ENCODE measurements at places on chromosomes 11 and 22.

- no peak for DNase-seq
- H3K27ac ChIP-seq = no peak overlapping the region
- H3K4me1 ChIP-seq = no peaks in the 10 kb centered on the region
- no peaks in the 10 kb centered on the region for H3K36me3 ChIP-seq
- H3K27me3 ChIP-seq = peaks cover 5% of the 10 kb centered on the region
Measured at GRCh38 chr22:30841273-30841672, 127.3 kb downstream of the MORC2 start.

- peaks cover 10% of the 10 kb centered on the region for H3K36me3 ChIP-seq
- no peak overlapping the region for H3K27ac ChIP-seq
- no peak for DNase-seq
- no peaks in the 10 kb centered on the region for H3K4me1 ChIP-seq
- no peak overlapping the region for H3K4me3 ChIP-seq
Measured at GRCh38 chr11:43819926-43820325, 60.7 kb upstream of the ALKBH3 start.

GRCh38 chr11:1037506-1038055 is 1.1 kb upstream of the MUC6 start:
- no peaks in the 10 kb centered on the region for H3K27me3 ChIP-seq
- H3K27ac ChIP-seq = no peak overlapping the region
- H3K4me3 ChIP-seq = no peak overlapping the region
- no peak for DNase-seq

GRCh38 chr11:121123496-121124069 is 22.5 kb downstream of the TECTA start:
- H3K36me3 ChIP-seq = no peaks in the 10 kb centered on the region
- no peak for DNase-seq

- peaks cover 17% of the 10 kb centered on the region for H3K27me3 ChIP-seq
- no peak for DNase-seq
- H3K4me3 ChIP-seq = no peak overlapping the region
Measured at GRCh38 chr11:125262194-125262829, 97.8 kb downstream of the PKNOX2 start.

- H3K4me3 ChIP-seq = no peak overlapping the region
- no peaks in the 10 kb centered on the region for H3K4me1 ChIP-seq
- no peaks in the 10 kb centered on the region for H3K36me3 ChIP-seq
- no peak overlapping the region for H3K27ac ChIP-seq
- H3K27me3 ChIP-seq = no peaks in the 10 kb centered on the region
Measured at GRCh38 chr11:133163463-133164419, 368.6 kb downstream of the OPCML start.

- H3K27me3 ChIP-seq = no peaks in the 10 kb centered on the region
- no peak overlapping the region for H3K4me3 ChIP-seq
- H3K27ac ChIP-seq = no peak overlapping the region
- H3K4me1 ChIP-seq = peaks cover 11% of the 10 kb centered on the region
- H3K36me3 ChIP-seq = no peaks in the 10 kb centered on the region
Measured at GRCh38 chr22:41405588-41405987, 23.8 kb downstream of the TEF start.

- H3K36me3 ChIP-seq = no peaks in the 10 kb centered on the region
- H3K27ac ChIP-seq = no peak overlapping the region
- H3K4me3 ChIP-seq = no peak overlapping the region
- H3K4me1 ChIP-seq = no peaks in the 10 kb centered on the region
Measured at GRCh38 chr22:45524157-45524556, 21.5 kb downstream of the FBLN1 start.

DNA sequence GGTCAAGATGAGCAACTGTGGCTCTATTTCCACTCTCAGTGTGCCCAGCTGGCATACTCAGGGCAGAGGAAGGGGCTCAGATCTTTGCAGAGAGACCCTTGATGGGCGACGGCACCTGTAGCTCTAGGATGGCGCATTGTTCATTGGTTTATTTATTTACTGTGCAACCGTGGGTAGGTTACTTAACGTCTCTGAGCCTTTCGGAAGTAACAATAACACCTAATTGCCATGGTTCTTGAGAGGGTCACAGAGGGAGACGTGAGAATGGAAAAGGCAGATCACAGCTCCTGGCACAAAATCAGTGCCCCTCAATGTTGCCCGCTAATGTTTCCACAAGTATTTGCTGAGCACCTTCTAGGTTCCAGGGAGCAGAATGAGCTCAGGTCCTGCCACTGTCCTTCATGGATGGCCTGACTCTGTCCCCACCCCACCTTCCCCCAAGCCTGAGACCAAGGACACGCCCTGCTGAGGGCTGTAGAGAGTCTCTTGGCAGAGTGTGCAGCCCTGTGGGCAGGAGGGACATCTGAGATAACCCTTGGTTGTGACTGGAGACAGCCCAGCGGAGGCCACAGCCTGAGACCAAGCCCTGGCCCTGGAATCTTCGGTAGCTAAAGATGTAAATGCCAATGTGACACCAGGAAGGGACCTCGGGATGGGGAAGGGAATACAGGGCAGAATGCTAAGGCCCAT is 780 bp upstream of the ALDH3B2 start:
- H3K27me3 ChIP-seq = peaks cover 6% of the 10 kb centered on the region
- no peak overlapping the region for H3K4me3 ChIP-seq
- no peaks in the 10 kb centered on the region for H3K4me1 ChIP-seq
- no peaks in the 10 kb centered on the region for H3K36me3 ChIP-seq
- no peak for DNase-seq

DNA sequence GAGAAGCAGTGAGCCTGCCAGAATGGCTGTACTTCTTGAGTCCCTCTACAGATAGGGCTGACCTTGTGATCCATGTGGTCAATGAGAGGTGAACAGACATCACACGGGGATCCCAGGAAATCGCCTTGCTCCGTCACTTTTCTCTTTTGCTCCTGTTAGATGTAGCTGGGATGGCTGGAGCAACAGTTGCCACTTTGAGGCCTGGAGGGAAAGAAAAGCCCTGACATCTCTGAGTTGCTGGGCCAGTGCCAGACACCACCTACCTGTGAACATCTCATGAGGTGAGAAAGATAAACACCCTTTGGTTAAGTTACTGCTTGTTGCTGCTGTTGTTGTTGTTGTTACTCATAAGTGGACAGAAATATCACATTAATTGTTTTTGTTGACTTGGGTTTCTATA is 840.3 kb downstream of the TBC1D22A start:
- no peaks in the 10 kb centered on the region for H3K4me1 ChIP-seq
- no peak overlapping the region for H3K27ac ChIP-seq
- H3K27me3 ChIP-seq = peaks cover 11% of the 10 kb centered on the region
- no peak overlapping the region for H3K4me3 ChIP-seq
- no peak for DNase-seq

- H3K4me1 ChIP-seq = no peaks in the 10 kb centered on the region
- no peak overlapping the region for H3K4me3 ChIP-seq
- H3K27me3 ChIP-seq = peaks cover 4% of the 10 kb centered on the region
- no peaks in the 10 kb centered on the region for H3K36me3 ChIP-seq
- H3K27ac ChIP-seq = no peak overlapping the region
- DNase-seq = no peak
Measured at GRCh38 chr11:126570489-126570888, 215.0 kb downstream of the ST3GAL4 start.

- H3K36me3 ChIP-seq = no peaks in the 10 kb centered on the region
- peaks cover 6% of the 10 kb centered on the region for H3K27me3 ChIP-seq
- no peak for DNase-seq
- no peak overlapping the region for H3K4me3 ChIP-seq
- no peak overlapping the region for H3K27ac ChIP-seq
- H3K4me1 ChIP-seq = peaks cover 12% of the 10 kb centered on the region
Measured at GRCh38 chr11:118615976-118616371, 8.6 kb downstream of the PHLDB1 start.

DNA sequence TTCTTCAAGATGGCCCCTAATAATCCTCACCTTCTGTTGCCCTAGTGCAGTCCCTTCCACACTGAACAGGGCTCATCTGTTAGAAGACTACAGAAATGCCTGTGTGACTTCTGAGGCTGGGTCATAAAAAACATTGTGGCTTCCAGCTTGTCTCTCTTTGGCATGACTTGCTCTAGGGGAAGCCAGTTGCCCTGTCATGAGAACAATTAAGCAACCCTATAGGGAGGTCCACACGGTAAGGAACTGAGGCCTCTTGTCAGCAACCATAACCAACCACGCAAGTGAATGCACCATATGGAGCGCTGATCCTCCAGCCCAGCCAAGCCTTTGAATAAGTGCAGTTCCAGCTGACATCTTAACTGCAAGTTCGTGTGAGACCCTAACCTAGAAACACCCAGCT is 2.6 kb downstream of the LIPT2 start:
- H3K4me1 ChIP-seq = peaks cover 12% of the 10 kb centered on the region
- no peaks in the 10 kb centered on the region for H3K27me3 ChIP-seq
- H3K27ac ChIP-seq = no peak overlapping the region

DNA sequence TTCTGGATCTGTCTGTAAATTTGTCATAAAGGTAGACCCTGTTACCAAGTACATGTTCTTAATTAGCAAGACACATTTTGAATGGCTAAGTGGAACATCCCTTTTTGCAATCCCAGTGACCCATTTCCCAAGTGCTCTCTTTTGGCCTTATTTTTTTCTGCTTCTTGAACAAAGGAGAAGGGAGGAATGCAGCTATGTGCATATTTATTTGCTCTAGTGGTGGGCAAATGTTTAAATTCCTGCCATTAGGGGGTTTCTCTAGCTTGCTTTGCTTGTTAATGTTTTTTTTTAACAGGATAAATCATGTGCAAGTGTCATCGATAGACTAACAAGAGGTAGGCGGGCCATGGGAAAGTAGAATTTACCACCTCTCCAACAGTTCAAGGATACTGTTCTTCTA is 135.7 kb downstream of the COMMD9 start:
- H3K27ac ChIP-seq = no peak overlapping the region
- H3K4me3 ChIP-seq = no peak overlapping the region
- no peak for DNase-seq
- H3K4me1 ChIP-seq = no peaks in the 10 kb centered on the region
- no peaks in the 10 kb centered on the region for H3K36me3 ChIP-seq

DNA sequence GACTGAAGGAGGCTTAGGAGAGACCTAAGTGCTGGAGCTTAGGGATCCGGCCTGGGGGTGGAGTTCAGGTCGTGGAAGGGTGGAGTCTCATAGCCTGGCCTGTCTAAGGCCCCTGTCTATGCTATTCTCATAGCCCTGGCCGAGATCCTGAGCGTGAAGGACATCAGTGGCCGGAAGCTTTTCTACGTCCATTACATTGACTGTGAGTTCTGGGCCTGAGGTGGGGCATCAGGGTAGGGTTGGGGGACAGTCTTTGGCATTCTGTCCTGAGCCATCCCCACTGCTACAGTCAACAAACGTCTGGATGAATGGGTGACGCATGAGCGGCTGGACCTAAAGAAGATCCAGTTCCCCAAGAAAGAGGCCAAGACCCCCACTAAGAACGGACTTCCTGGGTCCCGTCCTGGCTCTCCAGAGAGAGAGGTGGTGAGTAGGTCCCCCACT is 603 bp downstream of the KAT5 start:
- peaks cover 52% of the 10 kb centered on the region for H3K36me3 ChIP-seq
- H3K4me3 ChIP-seq = peak overlapping the region; percentile 82
- no peak for DNase-seq
- H3K27ac ChIP-seq = peak overlapping the region; percentile 99

DNA sequence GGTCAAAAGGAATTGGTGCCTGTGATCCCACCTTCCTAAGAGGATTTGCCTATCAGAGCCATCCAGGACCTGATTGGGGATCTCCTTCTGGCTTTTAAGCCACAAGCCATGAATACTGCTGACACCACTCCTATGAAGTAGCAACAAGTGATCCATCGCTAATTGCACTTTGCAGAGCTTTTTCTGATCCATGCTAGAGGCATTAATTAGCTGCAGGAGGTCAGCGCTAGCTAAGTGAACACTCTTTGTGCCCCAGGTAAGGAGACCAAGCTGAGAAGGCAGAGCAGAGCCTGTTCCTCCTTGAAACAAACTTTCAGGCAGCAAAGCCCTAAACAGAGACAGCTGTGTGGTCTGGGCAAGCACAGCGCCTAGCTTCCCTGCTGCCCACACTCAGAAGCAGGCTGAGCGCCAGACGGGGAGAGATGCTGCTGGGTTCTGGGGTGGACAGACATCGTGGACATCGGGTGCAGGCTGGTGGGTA is 122.2 kb downstream of the ABTB2 start:
- no peaks in the 10 kb centered on the region for H3K27me3 ChIP-seq
- no peak for DNase-seq
- no peaks in the 10 kb centered on the region for H3K36me3 ChIP-seq
- H3K4me3 ChIP-seq = no peak overlapping the region

DNA sequence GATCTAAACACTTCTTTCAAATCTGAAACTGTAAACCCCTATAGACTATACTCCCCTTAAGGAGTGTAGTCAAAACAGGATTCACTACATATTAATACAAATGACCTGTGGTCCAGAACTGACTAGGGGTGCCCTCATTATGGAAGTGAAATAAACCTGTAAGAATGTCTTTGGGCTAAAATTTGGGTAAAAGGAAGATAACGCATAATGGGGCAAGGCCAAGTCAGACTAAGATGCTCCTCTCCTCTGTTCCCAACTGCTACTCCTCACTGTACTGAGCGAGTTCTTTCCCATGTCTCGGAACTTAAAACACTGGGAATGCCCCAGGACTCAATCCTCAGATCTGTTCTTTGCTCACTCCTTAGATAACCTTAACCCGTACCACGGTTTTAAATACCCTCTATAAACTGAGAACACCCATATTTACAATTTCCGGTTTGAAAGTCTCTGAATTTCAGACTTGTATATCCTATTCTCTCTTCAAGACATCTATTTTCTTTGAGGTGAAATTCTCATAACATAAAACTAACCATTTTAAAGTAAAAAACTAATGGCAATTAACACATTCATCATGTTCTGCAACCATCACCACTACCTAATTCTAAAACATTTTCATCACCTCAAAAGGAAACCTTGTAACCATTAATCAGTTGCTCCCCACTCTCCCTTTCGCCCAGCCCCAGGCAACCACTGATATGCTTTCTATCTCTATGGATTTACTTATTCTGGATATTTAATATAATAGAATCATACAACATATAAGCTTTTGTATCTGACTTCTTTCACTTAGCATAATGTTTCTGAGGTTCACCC is 4.0 kb downstream of the THAP12 start:
- H3K27ac ChIP-seq = no peak overlapping the region
- no peak overlapping the region for H3K4me3 ChIP-seq
- no peak for DNase-seq
- H3K27me3 ChIP-seq = no peaks in the 10 kb centered on the region
- peaks cover 42% of the 10 kb centered on the region for H3K4me1 ChIP-seq

GRCh38 chr22:37221424-37222333 is 9.4 kb upstream of the SSTR3 start:
- peaks cover 35% of the 10 kb centered on the region for H3K36me3 ChIP-seq
- no peak overlapping the region for H3K4me3 ChIP-seq
- peaks cover 98% of the 10 kb centered on the region for H3K4me1 ChIP-seq
- peak overlapping the region; percentile 82 for H3K27ac ChIP-seq
- H3K27me3 ChIP-seq = no peaks in the 10 kb centered on the region

DNA sequence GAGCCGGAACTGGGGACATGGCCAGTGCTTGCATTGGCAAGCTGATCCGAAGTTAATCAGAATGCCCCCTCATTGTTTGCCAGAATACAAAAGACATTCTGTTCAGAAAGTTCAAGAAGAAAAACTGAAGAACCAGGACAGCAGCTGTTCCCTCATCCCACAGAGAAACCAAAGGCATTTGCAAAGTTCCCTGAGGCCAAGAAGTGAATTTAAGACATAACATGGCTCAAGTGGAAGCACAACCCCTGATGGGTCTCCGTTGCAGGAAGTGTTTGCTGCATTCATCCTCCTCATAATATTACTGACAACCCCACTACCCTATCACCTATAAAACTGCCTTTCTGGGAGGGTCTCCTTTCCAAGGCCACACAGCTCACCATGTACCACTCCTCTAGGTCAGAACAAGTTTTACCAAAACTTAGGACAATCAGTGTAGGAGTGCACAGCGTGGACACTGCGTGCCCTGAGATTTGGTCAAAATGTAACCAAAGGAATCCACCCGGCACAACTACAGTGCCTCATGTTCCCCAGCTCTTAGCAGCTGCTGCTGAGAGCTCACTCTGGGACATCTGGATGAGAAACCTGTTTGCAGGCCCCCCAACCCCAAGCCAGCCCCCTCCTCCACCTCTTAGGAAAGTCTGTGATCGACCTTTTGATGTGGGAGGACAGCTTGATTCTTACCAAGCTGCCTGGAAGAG is 101.6 kb upstream of the AKIP1 start:
- peaks cover 16% of the 10 kb centered on the region for H3K27me3 ChIP-seq
- peaks cover 12% of the 10 kb centered on the region for H3K4me1 ChIP-seq
